Upper lobe of left lung (tissue), 6 donors: ENCODE measurements at places on chromosomes 13 and 19.
A peak's percentile ranks its signal among the peaks of the same experiment; 100 is the strongest.

DNA sequence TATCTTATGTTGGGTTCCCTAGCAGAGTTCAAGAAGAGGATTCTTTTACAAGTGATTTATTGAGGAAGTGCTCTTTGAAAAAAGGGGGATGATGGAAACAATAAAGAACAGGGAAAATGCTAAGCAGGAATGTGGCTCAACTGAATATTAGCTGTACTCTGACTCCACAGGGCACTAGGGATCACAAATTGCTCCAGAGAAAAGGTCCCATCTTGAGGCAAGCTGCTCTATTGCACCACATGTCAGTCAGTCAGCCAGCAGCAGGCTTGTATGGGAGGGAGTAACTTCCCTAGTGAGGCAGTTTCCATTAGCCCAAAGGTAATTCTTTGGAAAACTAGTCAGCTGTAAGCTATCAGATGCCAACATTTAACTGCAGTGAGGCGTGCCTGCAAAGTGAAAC lies 73.3 kb upstream of the FNDC3A start:
- no peak for DNase-seq

- DNase-seq, result no peak
Observed at GRCh38 chr13:42800109-42800643, 18.8 kb downstream of the FAM216B start.

GRCh38 chr19:35558400-35559280 lies 4.8 kb downstream of the ATP4A start:
- DNase-seq, result no peak

DNA sequence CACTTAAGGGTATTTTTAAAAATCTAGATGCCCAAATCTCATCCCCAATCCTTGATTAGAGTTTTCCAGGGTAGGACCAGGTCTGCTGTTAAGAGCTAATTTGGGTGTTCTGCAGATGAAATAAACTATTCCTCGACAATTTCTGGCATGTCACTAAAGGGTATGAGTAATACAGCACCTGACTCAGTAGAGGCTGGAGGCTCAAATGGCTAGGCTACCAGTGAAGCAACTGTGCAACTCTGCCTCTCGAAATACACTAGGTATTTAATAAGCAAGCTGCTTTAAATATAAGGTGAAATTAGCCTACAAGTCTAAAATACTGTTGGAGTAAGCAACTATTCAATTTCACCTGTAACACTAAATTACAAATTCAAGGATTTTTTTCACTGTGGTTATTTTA lies 1.5 kb downstream of the RNF6 start:
- DNase-seq, result no peak

GRCh38 chr13:113527272-113527958 lies 36.9 kb upstream of the DCUN1D2 start:
- no peak for DNase-seq

DNA sequence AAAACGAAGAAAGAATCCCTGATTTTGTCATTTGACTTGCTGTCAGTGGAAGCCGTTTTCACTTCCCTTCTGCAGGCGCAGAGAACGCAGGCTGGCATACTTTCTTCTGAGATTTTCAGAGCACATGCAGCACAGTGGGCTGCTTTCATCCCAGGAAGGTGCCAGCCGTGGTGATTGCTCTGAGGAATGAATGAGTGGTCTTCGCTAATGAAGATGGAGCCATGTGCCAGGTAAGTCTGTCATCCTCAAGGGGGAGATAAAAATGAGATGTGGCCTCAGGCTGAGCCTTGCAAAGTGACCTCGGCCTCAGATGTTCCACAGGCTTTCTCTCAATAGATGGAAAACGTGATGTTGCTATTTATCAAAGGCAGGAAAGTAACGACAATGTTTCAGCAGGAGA lies 94.6 kb upstream of the FARP1 start:
- DNase-seq, result no peak

DNA sequence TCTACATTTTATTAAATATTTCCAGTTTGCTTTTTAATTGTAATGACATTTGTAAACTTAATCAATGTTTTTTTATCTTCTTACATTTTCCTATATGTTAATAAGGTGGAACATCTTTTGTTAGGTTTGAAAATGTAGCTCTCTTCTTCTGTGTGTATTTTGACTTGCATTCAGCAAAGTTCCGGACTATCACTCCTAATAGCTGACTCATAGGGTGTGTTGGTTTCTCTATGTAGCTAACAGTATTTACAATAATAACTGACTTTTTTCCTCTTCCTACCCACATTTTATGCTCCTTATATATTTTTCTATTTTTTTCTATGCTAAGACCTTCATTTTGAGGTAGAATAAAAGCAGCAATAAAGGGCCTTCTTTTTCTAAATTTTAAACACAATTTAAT lies 28.1 kb downstream of the MYO16 start:
- no peak for DNase-seq

DNA sequence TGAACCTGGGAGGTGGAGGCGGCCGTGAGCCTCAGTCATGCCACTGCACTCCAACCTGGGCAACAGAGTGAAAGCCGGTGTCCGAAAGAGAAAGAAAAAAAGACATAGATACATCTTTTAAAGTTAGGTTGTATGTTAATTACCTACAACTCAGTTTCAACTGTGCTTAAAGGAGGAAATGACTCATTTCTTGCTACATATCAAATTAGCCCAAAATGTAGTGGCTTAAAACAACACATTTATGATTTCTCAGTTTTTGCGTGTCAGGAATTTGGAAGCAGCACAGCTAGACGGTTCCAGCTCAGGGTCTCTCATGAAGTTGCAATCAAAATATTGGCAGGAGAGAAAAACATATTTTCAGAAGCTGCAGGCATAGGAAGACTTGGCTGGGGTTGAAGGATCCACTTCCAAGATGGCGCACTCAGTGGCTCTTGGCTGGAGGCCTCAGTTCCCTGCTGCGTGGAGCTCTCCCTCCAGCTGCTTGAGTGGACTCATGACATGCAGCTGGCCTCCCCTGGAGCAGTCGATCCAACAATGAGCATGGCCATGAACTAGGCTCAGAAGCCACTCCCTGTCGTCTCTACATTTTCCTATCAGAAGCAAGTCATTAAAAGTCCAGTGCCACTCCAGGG lies 7.1 kb downstream of the LDLR start:
- DNase-seq, result no peak

DNA sequence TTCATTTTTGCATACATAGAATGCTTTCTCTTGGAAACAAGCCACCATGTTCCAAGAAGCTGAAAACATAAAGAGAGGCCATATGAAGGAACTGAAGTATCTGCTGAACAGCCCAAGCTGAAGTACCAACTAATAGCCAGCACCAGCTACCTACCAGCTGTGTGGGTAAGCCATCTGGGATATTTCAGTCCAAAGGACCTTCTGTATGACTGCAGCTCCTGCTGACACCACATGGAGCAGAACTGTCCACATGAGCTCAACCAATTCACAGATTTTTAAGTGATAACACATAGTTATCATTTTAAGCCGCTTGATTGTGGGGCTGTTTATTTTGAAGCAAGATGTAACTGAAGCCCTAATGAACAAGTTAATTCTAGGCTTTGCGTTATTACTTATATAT lies 621.1 kb upstream of the KLHL1 start:
- DNase-seq, result no peak

- DNase-seq, result no peak
Observed at GRCh38 chr13:89034015-89034414, 1362.8 kb downstream of the SLITRK5 start.

GRCh38 chr19:14632286-14632685 lies 42.4 kb downstream of the ADGRE3 start:
- DNase-seq, result no peak

- DNase-seq, result no peak
Observed at GRCh38 chr13:100213576-100213975, 124.7 kb downstream of the PCCA start.

DNA sequence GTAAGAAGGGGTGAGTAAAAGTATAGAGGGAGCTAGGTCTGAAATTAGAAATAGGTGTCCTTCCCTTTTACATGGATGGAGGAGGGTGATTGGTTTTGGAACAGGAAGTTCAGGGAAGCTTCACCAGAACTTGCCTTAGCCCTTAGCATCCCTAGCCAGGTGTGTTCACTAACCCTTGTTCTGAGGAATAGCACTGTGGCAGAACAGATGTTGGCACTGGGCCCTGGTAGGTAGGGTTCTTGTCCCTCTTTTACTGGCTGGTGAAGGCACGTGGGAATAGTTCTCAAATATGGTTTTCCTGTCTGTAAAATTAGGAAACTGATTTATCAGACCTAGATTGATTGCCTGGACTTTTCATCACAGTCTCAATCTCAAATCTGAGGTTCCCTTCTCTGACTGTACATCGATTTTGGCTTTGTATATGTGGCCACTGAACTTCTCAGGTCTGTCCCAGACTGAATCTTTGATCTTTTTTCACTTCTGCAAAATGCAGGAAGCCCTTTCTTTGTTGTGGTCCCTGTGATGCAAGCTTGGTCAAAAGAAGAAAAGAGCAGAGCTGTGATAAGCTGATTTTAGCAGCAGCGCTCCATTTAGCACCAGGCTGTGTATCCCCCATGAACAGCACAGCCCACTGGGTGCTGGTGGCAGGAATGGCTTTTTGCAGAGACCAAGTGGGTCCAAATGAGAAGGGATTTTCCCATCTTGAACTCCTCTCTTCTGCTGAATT lies 86.2 kb upstream of the HTR2A start:
- DNase-seq, result no peak

DNA sequence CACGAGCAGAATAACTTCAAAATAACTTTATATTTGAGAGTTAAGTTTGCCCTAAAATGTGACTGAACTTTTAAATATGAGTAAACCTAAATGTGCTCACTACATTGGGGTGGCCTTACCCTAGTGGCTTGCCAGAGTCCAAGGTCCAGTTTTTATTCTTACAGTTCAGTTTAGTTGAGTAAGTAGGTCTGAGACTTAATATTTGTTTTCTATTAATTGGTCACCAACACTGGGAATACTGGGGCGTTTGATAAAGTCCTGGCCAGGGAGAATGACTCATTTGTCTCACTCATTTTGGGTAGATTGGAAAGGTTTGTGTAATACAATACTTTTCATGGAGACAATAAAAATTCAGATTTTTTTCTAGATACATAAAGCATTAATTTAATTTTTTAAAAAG lies 127.8 kb upstream of the SPATA13 start:
- DNase-seq, result no peak

DNA sequence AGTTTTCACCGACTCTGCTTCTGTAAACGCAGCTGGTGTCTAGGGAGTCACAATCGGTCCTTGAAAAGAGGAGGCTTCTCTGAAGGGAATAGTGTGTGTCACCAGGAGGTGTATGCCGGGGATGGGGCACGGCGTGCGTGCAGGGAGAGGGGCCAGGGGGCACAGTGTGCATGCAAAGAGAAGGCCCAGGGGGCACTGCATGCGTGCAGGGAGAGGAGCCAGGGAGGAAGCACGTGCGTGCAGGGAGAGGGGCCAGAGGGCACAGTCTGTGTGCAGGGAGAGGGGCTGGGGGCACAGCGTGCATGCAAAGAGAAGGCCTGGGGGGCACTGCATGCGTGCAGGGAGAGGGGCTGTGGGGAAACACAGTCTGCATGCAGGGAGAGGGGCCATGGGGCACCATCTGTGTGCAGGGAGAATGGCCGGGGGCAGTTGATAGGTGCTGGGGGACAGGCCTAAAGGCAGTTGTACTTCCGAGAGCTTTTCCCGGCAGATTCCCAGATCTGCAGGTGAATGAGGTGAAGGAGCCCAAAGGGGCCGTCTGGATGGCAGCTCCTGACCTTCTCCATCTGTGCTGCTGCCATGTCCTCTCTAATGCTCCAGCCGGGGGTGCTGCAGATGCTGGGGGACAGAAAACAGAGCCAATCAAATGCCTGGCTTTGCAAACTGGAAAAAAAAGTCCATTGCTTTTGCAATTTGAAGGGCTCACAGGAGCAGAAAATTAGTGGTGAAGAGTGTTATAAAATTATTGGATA lies 36.4 kb downstream of the ATP11A start:
- DNase-seq, result peak; percentile 61

GRCh38 chr13:20873348-20873747 lies 29.2 kb downstream of the XPO4 start:
- DNase-seq, result no peak

DNA sequence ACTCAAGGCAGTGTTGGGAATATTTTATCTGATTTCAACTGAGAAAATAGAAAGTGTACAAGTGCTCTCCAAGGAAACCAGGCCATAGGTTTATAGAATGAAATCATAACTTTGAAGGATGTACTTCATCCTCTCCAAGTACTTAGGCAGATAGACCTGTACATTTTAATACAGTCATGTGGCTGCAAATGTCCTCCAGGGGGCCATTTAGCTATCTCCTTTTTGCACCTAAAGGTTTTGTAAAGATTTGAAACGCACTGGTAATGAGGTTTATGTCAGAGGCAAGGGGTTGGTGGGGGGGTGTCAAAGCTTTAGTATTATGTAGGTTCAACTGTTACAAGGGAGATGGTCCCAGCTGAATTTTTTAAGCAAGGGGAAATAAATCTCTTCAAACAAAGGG lies 364.4 kb downstream of the DCT start:
- no peak for DNase-seq

- peak; percentile 8 for DNase-seq
Observed at GRCh38 chr19:8305798-8306197, 2.4 kb downstream of the CD320 start.

GRCh38 chr13:99285432-99286182 lies 21.6 kb downstream of the GPR183 start:
- DNase-seq, result no peak

- DNase-seq, result no peak
Observed at GRCh38 chr19:29695765-29696564, 19.1 kb downstream of the C19orf12 start.

DNA sequence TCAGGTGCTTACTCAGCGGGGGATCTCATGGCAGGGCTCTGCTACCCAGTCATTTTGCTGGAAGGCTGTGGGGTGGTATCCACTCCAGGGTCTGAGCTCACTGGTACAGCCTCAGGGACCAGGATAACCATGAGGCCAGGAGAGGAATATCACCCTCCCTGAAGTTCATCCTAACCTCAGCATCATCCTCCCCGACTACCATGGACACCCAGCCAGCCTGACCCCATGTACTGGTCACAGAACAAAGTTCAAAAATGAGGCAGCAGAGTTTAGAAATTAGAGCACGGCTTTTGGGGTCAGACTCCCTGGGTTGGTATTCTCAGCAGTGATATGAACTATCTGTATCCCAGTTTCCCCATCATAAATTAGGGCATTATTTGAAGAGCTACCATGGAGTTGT lies 35.5 kb upstream of the RXFP2 start:
- DNase-seq, result no peak

- DNase-seq, result no peak
Observed at GRCh38 chr13:25181597-25181996, 9.5 kb upstream of the AMER2 start.

DNA sequence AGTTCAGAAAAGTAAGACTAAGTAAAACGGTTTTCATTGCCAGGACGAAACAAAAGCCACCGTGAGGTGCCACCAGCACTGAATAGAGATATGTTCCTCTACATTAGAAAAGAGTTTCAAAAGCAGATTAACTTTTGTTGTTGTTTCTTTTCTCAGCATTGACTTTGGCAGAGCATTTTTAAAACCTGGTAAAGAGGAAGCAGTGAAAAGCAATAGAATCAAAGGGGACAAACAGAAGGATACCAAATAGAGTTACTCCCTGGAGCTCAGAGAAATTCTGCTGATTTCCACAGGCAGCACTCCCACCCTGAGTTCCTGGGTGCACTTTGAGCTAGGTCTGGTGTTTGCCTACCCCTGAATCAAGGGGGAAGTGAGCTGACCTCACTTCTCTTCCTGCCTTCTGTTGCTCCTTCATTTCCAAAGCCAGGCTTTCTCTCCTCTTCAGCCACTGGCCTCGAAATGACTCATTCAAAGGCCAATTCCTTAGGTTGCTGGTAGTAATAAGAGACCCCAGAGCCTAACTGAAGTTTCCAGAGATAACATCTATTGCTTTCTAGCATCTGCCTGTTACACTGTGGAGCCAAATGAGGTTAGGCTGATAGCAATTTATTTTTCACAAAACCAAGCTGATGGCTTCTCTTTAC lies 11.3 kb upstream of the ERICH6B start:
- no peak for DNase-seq
